Spinal cord (tissue), 10 donors: ENCODE measurements at places on chromosomes 12 and 14.

DNA sequence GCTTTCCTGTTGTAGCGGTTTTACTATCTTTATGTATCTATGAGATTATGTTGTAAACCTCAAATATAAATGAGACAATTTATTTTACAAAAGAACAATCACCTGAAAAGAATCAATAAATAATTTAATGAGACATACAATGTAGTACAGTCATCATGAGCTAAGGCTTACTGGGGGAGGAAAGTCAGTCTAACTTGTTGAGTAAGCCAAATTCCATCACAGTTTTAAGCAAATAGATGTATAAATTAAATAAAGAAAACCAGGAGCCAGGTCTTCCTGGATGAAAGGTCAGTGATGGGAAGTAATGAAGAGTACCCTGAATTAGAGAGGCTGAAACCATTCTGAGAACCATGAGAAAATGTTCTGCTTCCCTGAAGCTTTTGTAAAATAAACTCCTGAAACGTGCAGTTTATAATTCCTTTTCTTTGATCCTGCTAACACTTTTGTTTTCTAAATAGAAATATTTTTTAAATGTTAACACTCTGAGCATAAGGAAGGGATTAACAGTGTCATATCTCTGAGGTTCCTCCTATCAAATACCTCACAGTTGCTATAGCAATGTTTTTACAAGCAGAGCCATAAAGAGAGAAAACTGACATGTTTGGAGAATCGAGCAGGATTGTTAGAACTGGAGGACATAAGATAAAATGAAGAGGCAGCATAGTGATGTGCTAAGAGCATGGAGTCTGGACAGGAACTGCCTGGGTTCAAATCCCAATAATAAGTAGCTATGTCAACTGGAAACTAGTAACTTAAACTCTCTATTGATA is 444.9 kb upstream of the FOXG1 start:
- DNase-seq, result peak; percentile 58

DNA sequence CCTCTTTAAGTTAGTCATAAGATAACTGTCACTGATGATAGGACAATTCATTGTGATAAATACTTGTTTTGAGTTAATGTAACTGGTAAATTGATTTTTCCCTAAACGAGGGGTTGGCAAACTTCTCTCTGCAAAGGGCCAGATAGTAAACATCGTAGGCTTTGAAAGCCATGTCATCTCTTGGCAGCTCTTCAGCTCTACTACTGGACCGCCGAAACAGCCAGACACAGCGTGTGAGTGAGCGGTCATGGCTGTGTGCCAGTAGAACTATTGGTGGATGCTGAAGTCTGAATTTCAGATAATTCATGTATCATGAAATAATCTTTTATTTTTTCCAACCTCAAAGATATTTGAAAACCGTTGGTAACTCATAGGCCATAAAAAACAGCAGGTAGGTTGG is 9.9 kb downstream of the PIWIL1 start:
- no peak for DNase-seq

GRCh38 chr12:53113951-53114350 is 10.7 kb downstream of the SOAT2 start:
- DNase-seq, result no peak

DNA sequence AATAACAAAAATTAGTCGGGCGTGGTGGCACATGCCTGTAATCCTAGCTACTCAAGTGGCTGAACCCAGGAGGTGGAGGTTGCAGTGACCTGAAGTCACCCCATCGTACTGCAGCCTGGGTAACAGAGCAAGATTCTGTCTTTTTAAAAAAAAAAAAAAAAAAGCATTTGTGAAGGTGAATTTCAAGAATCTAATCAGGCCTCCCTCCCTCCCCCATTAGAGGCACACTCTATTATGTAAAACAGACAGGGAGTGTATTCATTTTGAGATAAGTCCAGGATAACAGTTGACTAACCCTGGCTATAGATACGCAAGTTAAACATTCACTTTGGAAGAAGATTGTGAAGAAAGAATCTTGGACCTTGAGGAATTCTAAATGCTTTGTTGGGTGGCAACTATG is 2.9 kb downstream of the RESF1 start:
- no peak for DNase-seq

GRCh38 chr12:77220586-77220985 is 155.2 kb upstream of the E2F7 start:
- DNase-seq, result no peak

DNA sequence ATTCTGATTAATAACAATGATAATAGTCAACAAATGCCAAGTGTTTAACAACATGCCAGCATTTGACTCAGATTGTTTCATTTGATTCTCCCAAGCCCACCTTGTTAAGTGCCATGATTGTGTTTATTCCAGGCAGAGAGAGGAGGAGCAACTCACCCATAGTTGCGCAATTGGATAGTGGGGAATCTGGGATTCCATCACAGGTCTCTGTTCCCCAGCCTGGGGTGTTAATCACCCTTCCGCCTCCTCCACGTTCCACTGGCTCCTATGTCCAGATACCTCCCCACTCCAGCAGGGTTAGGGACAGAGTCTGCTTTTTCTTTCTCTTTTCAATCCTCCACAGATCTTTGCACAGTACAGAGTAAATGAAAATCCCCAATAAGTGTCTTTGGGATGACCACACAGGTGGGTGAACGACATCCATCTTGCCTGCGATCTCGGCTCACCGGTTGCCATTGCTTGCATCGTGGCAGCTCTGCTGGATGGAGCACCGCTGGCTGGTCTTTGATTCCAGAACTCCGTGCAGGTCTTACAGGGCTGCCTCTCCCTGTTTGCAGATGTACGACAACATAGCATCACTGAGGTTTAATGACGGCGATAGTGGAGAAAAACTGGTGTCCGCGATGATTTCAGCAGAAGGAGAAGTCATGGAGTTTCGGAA is 78.8 kb downstream of the DNAH10 start:
- DNase-seq, result no peak
